ENCODE measurements at places on chromosomes 5 and 9.

DNA sequence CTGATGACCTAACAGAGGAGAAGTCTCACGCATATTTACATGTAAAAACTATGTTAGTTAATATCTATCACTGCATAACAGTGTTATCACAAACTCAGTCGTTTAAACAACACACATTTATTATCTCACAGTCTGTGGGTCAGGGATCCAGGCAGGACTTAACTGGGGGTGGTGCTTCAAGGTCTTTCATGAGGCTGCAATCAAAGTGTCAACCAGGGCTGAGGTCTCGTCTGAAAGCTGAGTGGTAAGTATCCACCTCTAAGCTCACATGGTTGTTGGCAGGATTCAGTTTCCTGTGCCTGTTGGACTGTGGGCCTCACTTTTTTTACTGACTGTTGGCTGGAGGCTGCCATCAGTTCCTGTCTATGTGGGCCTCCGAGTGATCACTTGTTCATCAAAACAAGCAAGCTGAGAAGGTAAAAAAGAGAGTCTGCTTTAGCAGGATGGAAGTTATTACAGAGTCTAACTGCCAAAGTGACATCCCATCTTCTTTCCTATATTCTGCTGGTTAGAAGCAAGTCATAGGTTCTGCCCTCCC, 188.6 kb downstream of the CARTPT start:
- DNase-seq: no peak

- DNase-seq: no peak
Observed at GRCh38 chr5:74516211-74516636, 124.3 kb downstream of the ENC1 start.

GRCh38 chr9:35840881-35841644, 12.0 kb downstream of the TMEM8B start:
- DNase-seq: no peak

DNA sequence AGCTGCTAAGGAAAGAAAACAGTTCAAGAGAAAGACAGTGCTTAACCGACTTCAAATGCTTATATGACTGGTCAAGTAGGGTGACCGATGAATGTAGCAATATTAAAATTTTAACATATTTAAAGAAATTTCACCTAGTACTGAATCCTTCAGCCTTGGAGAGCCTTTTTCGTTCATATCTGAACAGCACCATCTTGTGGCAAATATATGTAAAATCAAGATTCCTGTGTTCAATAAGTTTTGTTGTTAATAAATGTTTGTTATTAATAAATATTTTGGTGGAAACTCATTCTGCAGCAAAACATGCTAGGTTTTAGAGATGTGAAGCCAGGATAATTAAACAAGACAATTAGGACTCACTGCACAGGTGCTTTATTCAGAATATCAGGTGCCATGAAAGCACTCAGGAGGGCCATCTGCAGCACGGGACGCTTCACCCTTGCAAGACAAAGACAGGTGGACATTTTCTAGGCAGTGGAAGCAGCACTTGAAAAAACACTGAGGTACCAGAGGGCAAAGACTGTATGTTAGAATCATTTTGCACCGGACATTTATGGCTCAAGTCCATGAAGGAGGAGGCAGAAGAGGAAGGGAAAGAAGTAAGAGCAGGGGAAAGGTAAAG, 15.6 kb downstream of the TICAM2 start:
- no peak for DNase-seq

DNA sequence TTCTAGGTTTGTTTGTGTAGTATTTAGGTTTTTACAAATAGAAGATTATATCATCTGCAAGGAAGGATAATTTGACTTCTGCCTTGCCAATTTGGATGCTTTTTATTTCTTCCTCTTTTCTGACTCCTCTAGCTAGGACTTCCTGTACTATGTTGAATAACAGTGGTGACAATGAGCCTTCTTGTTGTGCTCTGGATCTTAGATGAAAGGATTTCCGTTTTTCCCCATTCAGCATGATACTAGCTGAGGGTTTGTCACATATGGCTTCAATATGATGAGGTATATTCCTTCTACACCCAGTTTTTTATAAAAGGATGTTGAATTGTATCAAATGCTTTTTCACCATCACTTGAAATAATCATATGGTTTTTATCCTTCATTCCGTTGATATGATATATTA, 101.4 kb downstream of the FBXO4 start:
- no peak for DNase-seq

- no peak for DNase-seq
Observed at GRCh38 chr5:55146080-55146479, 13.9 kb upstream of the GPX8 start.

DNA sequence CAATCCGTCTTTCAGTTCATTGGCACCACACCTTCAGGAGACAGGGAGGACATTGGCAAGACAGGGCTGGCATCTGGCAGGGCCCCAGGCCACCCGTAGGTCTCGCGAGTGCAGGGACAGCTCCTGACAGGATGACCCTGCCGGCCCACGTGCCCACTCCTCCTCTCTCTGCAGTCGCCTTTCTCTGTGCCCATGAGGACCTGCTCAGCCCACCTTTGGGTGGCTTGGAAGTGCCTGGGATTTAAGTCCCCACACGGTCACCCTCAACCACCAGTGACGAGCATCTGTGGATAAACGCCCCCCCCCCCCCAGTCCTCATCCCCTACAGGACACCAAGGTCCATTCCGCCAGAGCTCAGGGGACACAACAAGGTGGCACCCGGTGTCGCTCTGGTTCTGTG, 4.1 kb downstream of the MRPL36 start:
- DNase-seq: no peak

GRCh38 chr5:142080248-142080647, 28.3 kb upstream of the NDFIP1 start:
- no peak for DNase-seq

DNA sequence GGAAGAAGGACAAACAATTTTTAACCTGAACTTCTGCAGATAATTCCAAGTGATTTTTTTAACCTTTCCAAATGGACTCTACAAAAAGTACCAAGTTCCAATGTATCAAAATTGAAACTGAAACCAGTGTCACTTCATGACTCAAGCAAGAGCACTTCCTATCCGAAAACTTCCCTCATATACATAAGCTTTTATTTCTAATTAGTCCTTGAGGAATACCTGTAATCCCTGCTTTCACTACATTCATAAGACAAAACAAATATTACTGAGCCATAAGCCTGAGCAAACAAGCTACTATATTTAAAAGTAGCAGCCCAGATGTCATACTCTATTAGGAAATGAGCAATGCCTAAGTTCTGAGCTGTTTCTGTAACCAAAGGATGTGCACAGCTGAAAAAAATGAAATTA, 224.4 kb downstream of the EBF1 start:
- DNase-seq: no peak

DNA sequence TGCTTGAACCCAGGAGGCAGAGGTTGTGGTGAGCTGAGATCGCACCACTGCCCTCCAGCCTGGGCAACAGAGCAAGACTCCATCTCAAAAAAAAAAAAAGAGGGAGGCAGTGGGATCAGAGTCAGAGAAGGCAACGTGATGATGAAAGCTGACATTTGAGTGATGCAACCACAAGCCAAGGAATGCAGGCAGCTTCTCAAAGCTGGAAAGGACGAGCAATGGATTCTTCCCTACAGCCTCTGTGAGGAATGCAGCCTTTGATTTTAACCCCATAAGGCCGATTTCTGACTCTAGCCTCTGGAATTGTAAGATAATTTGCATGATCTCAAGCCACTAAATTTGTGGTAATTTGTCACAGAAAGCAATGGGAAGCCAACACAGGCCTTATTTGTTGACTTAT, 9.8 kb downstream of the TGFBI start:
- no peak for DNase-seq

DNA sequence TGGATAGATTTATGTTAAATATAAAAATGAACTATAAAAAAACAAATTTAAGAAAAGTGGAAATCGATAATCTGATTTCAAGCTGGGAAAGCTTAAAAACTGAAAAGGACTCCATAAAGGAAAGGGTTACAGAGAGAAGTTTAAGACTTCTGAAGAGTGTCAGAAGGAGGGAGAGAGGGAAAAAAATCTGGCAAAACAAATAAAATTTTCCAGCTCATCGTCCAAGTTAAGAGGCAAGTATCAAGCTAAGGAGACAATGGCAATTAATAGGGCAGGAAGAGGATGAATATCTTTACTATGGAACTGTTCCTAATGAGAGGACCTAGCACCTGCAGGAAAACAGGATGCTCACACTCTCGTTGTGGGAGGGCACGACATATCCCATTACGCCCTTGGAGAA, 20.5 kb upstream of the HEXB start:
- DNase-seq: no peak

- no peak for DNase-seq
Observed at GRCh38 chr9:75911390-75911789, 20.9 kb downstream of the PCSK5 start.

DNA sequence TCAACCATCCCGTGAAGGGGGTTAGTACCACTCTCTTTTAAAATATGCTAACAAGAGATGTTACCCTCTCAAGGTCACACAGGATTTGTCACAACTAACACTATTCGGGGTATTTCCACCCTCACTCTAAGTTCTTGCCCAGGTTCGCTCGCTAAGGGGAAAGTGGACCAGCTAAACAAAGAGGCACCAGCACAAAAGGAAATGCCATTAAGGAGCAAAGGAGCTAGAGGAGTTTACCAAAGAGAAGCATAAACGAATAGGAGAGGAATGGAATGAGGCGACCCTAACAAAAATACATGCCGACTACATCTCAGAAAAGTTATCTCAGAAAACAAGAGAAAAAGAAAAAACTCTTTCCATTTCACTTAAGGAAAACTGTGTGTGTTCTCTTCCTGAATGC, 170.9 kb downstream of the DCP2 start:
- DNase-seq: no peak

- no peak for DNase-seq
Observed at GRCh38 chr5:108700930-108701329, 46.8 kb upstream of the FER start.

- no peak for DNase-seq
Observed at GRCh38 chr9:86695910-86696424, 251.3 kb downstream of the GAS1 start.

- DNase-seq: no peak
Observed at GRCh38 chr5:153968761-153969562, 69.7 kb downstream of the FAM114A2 start.

GRCh38 chr9:97660847-97661246, 27.2 kb downstream of the NCBP1 start:
- DNase-seq: no peak

GRCh38 chr9:112755016-112755427, 4.5 kb downstream of the SNX30 start:
- DNase-seq: no peak
